ENCODE measurements at places on chromosomes 3 and 15.

DNA sequence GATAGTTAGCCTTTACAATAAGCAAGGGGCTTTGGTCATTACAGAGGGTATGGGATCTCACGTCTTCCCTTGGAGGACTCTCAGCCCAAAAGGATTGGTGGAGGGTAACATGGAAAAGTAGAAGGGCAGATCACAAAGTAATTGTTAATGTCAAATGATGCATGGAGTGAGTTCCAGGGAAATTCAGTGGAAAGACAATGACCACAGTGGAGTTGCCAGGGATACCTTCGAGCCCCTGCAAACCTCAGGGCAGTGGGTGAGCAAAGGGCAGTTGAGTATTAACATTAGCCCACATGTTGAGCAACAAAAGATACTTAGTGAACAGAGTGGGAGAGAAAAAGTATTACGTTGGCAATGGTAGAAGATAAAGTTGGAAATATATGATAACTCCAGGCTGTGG lies 593.4 kb upstream of the NR2F2 start:
- no peak for DNase-seq

- no peak for DNase-seq
Measured at GRCh38 chr3:64827431-64827830, 139.6 kb upstream of the ADAMTS9 start.

DNA sequence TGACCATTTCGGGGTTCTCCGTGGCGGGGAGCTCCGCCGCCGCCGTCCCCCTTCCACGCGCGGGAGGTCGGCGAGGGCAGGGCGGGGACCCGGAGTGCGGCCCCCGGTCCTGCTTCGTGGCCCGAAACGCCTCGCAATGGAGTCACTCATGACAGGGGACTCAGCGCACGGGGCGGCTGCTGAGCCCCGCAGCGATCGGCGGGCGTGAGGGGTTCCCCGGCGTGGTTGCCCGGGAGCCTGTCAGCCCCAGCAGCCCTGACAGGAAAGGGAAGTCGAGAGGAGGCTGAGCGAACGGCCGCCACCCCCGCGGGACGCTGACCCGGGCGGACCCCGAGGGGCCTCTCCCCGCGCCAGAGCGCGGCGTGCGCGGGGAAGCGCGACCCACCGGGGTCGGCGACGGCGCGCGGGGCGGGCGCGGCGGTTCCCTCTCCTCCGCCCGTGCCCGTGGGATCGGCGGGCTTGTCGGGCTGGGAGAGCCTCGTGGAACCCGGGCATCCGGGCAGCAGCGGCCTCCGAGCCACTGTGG lies 564 bp upstream of the PIGZ start:
- peak; percentile 31 for DNase-seq

- no peak for DNase-seq
Measured at GRCh38 chr15:40785164-40785563, 15.4 kb downstream of the C15orf62 start.

- no peak for DNase-seq
Measured at GRCh38 chr3:174639970-174640369, 219.2 kb upstream of the NAALADL2 start.

- no peak for DNase-seq
Measured at GRCh38 chr3:24272408-24272807, 222.2 kb downstream of the THRB start.

DNA sequence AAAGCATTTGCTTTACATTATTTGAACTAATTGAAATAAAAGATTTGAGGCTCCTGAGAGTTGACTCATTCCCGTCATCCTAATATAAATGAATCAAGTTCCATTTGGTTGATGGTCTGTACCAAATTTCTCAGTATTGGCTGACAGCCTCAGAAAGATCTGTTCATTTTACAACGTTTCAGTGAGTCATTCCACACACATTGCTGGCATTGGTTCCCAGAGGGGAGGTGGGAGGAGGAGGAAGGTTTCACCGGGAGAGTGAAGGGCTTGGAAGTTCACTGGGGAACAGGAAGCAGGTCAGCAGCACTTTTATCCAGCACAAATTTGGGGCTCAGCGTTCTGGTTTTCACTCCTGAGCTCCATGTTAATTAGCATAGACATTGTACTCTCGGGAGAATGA lies 176.7 kb upstream of the CADPS start:
- DNase-seq, result peak; percentile 96

DNA sequence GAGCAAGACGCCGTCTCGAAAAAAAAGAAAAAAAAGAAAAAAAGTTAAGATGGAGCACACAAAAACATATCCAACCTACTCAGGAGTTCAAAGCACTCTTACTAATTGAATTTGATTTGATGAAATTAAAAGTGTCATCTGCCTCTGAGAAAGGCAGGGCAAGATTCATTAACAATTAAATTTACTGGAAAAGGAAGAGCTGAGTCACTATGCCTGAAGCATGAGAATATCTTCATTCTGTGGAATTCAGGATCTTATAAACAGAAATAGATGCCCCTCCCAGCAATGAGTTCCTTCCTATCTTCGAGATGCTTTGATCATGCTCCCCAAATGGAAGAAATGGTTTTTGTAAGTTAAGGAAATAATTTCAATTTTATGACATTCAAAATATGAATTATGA lies 61.0 kb upstream of the ST3GAL6 start:
- DNase-seq, result peak; percentile 18

GRCh38 chr15:58038426-58039078 lies 27.0 kb downstream of the ALDH1A2 start:
- peak; percentile 34 for DNase-seq

GRCh38 chr3:12193485-12194165 lies 34.9 kb upstream of the TIMP4 start:
- peak; percentile 99 for DNase-seq

GRCh38 chr3:23663661-23664186 lies 142.0 kb upstream of the UBE2E1 start:
- no peak for DNase-seq

- peak; percentile 64 for DNase-seq
Measured at GRCh38 chr3:186461141-186461540, 83.0 kb downstream of the CRYGS start.

DNA sequence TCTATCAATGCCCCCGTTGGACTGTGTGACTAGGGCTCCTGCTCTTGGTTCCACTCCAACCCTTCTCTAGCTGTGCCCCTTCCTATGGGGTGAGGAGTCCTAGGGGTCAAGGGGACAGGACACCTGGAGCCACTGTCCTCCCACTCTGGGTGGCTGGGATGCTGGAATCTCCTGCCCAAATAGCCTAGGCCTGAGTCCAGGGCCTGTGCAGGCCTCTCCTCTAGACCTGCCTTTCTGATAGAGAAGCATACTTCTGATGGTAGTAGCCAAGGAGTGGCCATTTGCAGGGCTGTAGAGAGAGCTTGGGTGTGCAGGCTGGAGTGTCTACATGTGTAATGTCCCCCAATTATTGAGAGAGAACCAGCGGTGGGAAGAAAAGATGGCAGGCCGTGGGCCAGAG lies 54.2 kb downstream of the ITGA11 start:
- DNase-seq, result no peak

GRCh38 chr3:32872487-32873382 lies 54.9 kb downstream of the TRIM71 start:
- no peak for DNase-seq

DNA sequence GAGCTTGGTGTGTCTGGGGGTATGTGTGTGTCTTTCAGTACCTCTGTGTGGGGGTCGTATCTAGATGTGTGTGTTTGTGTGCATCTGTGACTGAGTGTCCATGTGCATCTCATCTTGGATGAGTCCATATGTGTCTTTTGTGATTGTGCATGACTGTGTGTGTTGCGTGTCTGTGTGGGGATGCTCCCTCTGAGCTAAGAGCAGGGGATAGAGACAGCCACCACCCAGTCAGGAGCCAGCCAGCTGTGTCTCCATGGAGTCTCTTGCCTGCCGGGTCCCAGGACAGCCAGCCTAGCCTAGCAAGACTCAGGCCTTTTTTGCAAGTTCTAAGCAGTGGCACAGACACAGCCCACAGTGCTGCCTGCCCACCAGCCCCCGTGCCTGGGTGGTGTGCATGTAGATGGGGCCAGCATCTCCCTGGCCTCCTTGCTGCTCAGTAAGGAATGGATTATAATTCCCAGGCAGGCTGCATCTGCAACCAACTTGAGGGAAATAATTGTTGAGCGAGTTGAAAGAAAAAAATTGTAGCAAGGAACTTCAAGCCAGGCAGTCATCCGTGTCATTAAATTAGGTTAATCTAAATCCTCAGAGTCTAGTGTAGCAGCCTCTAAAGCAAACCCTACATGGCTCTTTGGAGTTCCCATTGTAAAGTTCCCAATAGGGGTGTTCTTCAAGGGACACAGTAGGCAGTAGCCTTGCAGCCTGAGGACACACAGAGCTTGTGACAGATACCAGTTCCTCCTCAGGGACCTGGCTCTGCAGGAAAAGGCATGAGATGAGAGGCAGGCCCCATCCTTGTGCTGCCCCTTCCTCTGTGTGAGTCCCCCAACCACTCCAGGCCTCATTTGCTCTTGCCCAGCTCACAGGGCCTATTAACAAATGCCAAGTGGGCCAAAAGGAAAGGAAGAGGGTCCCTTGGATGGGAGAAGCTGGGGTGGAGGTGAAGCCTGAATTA lies 35.9 kb upstream of the MRPS22 start:
- no peak for DNase-seq

- no peak for DNase-seq
Measured at GRCh38 chr15:81211376-81211775, 14.7 kb downstream of the IL16 start.

- DNase-seq, result no peak
Measured at GRCh38 chr15:57382969-57383368, 6.7 kb downstream of the CGNL1 start.

GRCh38 chr3:143160437-143160836 lies 40.9 kb downstream of the CHST2 start:
- no peak for DNase-seq

- no peak for DNase-seq
Measured at GRCh38 chr3:5007873-5008272, 28.6 kb downstream of the BHLHE40 start.

GRCh38 chr3:51378726-51379125 lies 6.4 kb upstream of the MANF start:
- no peak for DNase-seq

- no peak for DNase-seq
Measured at GRCh38 chr3:32423534-32423933, 31.9 kb downstream of the CMTM7 start.

GRCh38 chr3:38343797-38344594 lies 2.6 kb upstream of the XYLB start:
- no peak for DNase-seq

DNA sequence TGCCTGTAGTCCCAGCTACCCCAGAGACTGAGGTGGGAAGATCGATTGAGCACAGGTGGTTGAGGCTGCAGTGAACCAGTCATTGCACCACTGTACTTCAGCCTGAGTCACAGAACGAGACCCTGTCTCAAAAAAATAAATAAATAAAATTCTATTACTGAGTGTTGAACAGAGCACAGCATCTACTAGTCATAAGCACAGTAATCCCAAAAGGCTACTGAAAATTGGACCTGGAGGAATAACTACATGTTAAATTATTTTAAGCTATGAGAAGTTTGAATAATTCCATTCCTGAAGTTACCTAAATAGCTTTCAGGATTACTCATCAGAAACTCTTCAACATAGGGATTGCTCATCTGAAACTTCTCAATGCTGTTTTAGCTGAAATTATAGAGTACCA lies 43.4 kb downstream of the ARMC8 start:
- peak; percentile 70 for DNase-seq

- peak; percentile 35 for DNase-seq
Measured at GRCh38 chr3:52171514-52172261, 17.5 kb upstream of the POC1A start.

GRCh38 chr3:22507709-22508108 lies 695.4 kb upstream of the UBE2E2 start:
- DNase-seq, result no peak

DNA sequence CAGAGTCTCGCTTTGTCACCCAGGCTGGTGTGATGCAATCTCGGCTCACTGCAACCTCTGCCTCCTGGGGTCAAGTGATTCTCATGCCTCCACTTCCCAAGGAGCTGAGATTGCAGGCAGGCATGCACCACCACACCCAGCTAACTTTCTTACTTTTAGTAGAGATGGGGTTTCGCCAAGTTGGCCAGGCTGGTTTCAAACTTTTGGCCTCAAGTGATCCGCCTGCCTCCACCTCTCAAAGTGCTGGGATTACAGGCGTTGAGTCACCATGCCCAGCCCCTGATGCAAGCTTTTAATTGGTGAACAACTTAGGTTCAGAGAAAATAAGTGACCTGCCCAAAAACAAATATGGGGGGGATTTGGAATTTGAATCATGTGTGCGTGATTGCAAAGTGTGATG lies 246.2 kb downstream of the LRTM1 start:
- no peak for DNase-seq

DNA sequence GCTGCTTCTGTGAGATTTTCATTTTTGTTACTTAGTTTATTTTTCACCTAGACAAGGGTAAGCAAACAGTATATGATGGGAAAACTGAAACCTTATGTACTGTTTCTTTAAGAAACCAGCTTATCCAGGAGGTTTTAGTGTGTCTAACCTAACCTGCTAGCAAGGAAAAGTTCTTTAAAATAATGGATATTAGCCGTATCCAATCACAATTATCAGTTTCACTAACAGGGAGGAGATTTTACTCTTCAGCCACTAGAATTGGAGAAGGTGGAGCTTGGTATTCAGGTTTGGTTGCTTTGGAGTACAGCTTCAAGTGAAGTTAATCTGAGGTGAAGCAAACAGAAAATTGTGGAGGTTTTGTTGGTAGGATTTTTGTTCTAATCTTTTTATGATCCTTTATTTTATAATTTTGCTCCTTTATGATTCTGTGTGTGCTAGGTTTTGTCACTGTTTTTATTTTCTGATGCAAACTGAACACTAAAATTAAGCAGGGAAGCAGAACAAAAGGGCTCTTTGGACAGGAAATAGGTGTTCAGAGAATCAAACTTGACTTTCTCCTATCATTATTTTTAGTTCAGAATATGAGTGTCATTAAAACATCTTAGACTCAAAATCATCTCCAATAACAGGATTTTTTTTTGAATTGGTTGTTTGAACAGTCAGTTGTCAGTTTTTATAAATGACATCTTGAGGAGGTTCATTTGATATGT lies 13.0 kb downstream of the ZFAND6 start:
- DNase-seq, result peak; percentile 95

DNA sequence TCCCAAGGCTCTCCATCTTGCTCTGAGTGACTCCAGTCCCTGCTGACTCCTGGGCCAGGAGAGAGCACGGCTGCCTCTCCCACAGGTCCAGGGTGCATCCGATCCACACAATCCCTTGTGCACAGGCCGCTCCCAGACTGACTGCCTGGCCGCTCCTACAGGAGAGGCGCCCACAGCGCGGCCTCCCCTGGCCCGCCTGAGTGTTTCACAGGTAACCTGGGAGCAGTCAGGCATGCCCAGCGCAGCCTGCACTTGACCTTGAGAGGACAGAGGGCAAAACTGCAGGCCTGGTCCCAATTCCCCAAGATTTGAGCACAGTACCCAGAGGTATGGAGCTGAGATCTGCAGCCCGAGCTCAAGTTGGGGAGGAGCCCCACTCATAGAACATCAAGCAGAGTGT lies 490.2 kb downstream of the CNTN6 start:
- DNase-seq, result no peak

- no peak for DNase-seq
Measured at GRCh38 chr15:98859149-98859548, 148.4 kb downstream of the PGPEP1L start.

GRCh38 chr3:104561324-104561723 lies 805.4 kb upstream of the ALCAM start:
- DNase-seq, result no peak
